ENCODE measurements at places on chromosomes 11 and 22. TPM values are rescaled to one million over a fixed set of nuclear protein-coding genes. Genes with fewer than 3 reads are reported as not detected.

Gene SCUBE2
- 0.72 TPM for total RNA-seq

Gene WNT7B
- total RNA-seq, result under 0.01 TPM

- no peaks in the 10 kb centered on the region for H3K4me1 ChIP-seq
- H3K4me3 ChIP-seq, result no peak overlapping the region
- H3K27me3 ChIP-seq, result no peaks in the 10 kb centered on the region
- H3K27ac ChIP-seq, result no peak overlapping the region
Measured at GRCh38 chr11:134901955-134902918, 490.2 kb upstream of the B3GAT1 start.

GRCh38 chr22:19149047-19149883, 827 bp downstream of the GSC2 start:
- H3K4me1 ChIP-seq, result no peaks in the 10 kb centered on the region
- H3K4me3 ChIP-seq, result no peak overlapping the region
- H3K27ac ChIP-seq, result no peak overlapping the region
- no peak for DNase-seq
- peaks cover 54% of the 10 kb centered on the region for H3K27me3 ChIP-seq

- H3K27ac ChIP-seq, result no peak overlapping the region
- H3K27me3 ChIP-seq, result no peaks in the 10 kb centered on the region
- H3K4me1 ChIP-seq, result no peaks in the 10 kb centered on the region
Measured at GRCh38 chr11:127931803-127932202, 655.6 kb downstream of the ETS1 start.

GRCh38 chr11:16737818-16738192, 642 bp upstream of the C11orf58 start:
- peak overlapping the region; percentile 89 for H3K4me3 ChIP-seq
- peak overlapping the region; percentile 94 for H3K27ac ChIP-seq
- 0 out of 2 replicates have a peak, but pooled peaks cover 2% of the 10 kb centered on the region for H3K4me1 ChIP-seq
- peaks cover 7% of the 10 kb centered on the region for H3K36me3 ChIP-seq
- DNase-seq, result peak; percentile 4
- H3K27me3 ChIP-seq, result no peaks in the 10 kb centered on the region

DNA sequence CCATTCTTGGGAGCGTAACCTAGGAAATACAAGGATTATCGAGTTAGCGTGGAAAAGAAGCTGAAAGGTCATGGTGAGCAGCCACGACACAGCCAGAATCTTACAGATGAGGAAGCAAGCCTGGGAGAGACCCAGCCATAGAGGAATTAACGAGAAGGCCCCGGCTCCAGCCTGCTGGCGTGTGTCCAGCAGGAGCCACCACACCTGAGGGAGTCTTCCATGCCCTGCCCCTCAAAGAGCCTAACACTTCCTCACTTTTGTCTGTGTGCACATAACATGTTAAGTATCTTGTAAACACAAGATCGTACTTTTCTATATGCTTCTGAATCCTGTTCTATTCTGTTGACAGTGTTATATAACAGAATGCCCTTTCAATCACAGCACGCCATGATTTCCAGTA, 18.1 kb downstream of the CECR2 start:
- no peak for DNase-seq
- no peaks in the 10 kb centered on the region for H3K4me1 ChIP-seq
- no peaks in the 10 kb centered on the region for H3K36me3 ChIP-seq
- no peak overlapping the region for H3K4me3 ChIP-seq
- no peaks in the 10 kb centered on the region for H3K27me3 ChIP-seq

GRCh38 chr22:31957970-31958594, 13.7 kb downstream of the YWHAH start:
- no peaks in the 10 kb centered on the region for H3K4me1 ChIP-seq
- DNase-seq, result no peak
- peaks cover 18% of the 10 kb centered on the region for H3K36me3 ChIP-seq
- no peaks in the 10 kb centered on the region for H3K27me3 ChIP-seq

DNA sequence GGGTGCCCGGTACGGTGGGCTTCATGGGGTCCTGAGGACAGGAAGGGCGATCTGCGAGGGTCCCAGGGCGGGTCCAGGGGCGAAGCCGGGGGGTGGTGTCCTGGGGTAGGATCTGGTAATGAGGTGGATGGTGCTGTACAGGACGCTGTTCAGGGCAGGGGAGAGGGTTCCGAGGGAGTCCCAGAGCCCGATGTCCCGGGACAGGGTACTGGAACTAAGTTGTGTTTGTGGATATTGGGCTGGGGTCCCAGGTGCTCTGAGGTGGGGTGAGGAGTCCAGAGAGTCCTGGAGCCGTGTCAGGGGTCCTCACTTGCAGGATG, 426 bp downstream of the LZTR1 start:
- peaks cover 17% of the 10 kb centered on the region for H3K36me3 ChIP-seq
- peaks cover 11% of the 10 kb centered on the region for H3K4me1 ChIP-seq
- no peaks in the 10 kb centered on the region for H3K27me3 ChIP-seq
- no peak for DNase-seq
- peak overlapping the region; percentile 87 for H3K4me3 ChIP-seq

DNA sequence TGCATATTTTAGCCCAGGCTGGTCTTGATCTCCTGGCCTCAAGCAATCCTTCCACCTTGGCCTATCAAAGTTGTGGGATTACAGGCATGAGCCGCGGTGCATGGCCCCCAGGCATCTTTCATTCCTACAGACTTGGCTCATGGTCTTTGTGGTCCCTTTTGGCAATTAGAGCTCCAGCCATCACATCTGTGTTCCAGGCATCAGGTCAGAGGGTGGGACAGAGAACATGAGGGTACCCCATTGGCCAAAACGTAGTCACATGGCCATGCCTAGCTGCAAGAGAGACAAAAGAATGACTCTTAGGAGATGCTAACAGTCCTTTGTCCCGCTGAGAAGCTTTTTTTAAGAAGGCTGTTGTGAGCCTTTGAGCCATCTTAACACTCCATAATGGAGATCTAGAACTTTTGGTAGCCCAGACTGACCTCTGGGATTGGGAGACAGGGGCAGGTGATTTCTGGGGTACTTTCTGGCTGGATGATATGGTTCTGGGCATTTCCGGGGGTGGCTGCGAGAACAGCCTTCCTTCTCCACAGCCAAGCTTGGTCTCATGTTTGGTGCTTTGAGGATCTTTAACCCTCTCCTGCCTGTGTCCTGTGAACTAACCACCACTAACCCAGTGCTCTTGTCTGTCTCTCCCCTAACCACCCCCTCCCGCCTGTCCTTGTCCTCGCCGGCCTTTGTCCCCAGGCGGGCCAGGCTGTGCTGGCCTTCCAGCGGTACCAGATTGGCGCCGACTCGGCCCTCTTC, 18.4 kb upstream of the TAB1 start:
- no peaks in the 10 kb centered on the region for H3K27me3 ChIP-seq
- H3K36me3 ChIP-seq, result peaks cover 13% of the 10 kb centered on the region
- H3K4me1 ChIP-seq, result peaks cover 9% of the 10 kb centered on the region
- no peak overlapping the region for H3K27ac ChIP-seq
- no peak overlapping the region for H3K4me3 ChIP-seq

GRCh38 chr11:27842290-27842689, 142.0 kb upstream of the BDNF start:
- H3K4me3 ChIP-seq, result no peak overlapping the region
- no peak overlapping the region for H3K27ac ChIP-seq
- no peaks in the 10 kb centered on the region for H3K27me3 ChIP-seq
- peaks cover 7% of the 10 kb centered on the region for H3K4me1 ChIP-seq
- H3K36me3 ChIP-seq, result no peaks in the 10 kb centered on the region

DNA sequence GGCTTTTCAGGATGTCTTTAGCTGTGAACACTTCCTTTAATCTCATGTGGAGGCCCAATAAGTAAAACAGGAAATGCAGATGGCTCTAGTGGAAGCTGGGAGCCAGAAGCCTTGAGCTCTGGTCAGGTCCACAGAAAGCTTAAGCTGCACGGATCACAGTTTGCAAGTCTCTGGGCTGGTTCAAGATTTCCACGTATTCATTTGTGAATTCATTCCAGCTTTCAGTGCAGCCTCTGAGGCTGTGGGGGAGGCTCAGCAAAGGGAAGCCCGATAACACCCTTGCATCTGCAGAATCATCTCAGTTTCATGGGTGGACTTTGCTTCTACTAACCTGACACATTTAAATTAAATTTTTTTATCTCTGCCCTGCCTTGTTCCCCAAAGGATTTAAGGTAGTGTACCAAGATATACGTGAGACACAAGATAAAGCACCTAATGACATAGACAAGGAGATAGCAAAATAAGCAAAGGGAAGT, 65.6 kb downstream of the ISX start:
- H3K4me3 ChIP-seq, result no peak overlapping the region
- no peaks in the 10 kb centered on the region for H3K27me3 ChIP-seq
- H3K36me3 ChIP-seq, result no peaks in the 10 kb centered on the region
- no peak overlapping the region for H3K27ac ChIP-seq
- DNase-seq, result no peak

GRCh38 chr11:73170140-73170539, 28.0 kb upstream of the FCHSD2 start:
- no peak overlapping the region for H3K4me3 ChIP-seq
- H3K36me3 ChIP-seq, result no peaks in the 10 kb centered on the region
- no peak for DNase-seq
- H3K27me3 ChIP-seq, result no peaks in the 10 kb centered on the region
- no peak overlapping the region for H3K27ac ChIP-seq

- H3K36me3 ChIP-seq, result no peaks in the 10 kb centered on the region
- H3K27me3 ChIP-seq, result no peaks in the 10 kb centered on the region
- DNase-seq, result no peak
- H3K27ac ChIP-seq, result no peak overlapping the region
- no peaks in the 10 kb centered on the region for H3K4me1 ChIP-seq
Measured at GRCh38 chr11:104841973-104842525, 56.2 kb downstream of the CASP12 start.

DNA sequence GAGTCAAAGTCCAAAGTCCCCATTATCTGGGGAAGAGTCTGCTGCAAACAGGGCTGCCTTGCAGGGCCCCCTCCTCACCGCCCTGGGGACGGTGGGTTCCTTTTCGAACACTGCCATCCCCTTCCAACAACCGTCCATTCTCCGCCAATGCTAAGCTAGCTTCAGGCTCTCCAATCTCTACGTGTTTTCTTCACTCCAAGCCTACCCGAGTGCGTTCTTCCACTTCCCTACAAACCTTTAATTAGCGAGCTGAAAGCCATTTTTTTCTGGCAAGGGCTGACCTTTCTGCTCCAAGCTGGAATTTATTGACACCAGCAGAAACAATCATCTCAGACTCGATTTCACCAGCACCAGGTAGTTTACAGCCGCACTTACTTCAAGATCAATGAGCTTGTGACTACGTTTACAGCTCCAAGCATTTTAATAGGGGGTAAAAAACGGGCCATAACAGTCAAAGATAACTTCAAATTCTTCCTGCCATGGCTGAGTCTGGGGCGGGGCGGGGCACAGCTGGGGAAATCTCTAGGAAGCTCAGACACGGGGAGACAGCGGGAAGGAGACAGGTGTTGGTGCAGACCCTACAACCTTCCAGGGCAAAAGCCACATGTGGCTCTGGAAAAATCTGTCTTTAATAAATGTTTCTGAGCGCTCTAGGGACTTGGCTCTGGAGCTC, 82.2 kb downstream of the PHF21B start:
- no peaks in the 10 kb centered on the region for H3K36me3 ChIP-seq
- DNase-seq, result no peak
- no peak overlapping the region for H3K4me3 ChIP-seq
- H3K27ac ChIP-seq, result no peak overlapping the region

- no peaks in the 10 kb centered on the region for H3K27me3 ChIP-seq
- no peaks in the 10 kb centered on the region for H3K4me1 ChIP-seq
- H3K36me3 ChIP-seq, result no peaks in the 10 kb centered on the region
- H3K4me3 ChIP-seq, result no peak overlapping the region
- H3K27ac ChIP-seq, result no peak overlapping the region
Measured at GRCh38 chr22:17243524-17243923, 24.3 kb upstream of the ADA2 start.

DNA sequence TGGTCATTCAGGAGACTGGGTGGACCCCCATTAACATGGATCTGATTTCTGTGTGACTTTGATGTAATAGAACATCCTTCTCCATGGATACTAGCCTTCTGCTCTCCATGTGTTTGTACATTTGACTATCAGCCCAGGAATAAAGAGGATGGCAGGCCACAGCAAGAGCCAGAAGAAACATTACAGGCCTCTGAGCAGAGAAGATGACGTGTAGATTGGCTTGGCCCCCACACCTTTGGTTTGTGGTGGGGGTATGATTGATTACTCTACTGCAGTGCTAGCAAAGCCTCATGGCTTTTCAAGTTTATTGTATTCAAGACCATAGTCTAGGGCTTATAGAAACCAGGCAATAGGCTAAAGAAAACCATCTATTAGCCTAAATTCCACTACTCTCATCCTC, 77.0 kb downstream of the GRAMD1B start:
- H3K4me3 ChIP-seq, result no peak overlapping the region
- no peaks in the 10 kb centered on the region for H3K36me3 ChIP-seq
- H3K4me1 ChIP-seq, result peaks cover 6% of the 10 kb centered on the region
- no peak overlapping the region for H3K27ac ChIP-seq

- H3K36me3 ChIP-seq, result peaks cover 4% of the 10 kb centered on the region
- peak overlapping the region; percentile 83 for H3K4me3 ChIP-seq
- no peak overlapping the region for H3K27ac ChIP-seq
Measured at GRCh38 chr22:41834005-41834944, 1.4 kb downstream of the SREBF2 start.

DNA sequence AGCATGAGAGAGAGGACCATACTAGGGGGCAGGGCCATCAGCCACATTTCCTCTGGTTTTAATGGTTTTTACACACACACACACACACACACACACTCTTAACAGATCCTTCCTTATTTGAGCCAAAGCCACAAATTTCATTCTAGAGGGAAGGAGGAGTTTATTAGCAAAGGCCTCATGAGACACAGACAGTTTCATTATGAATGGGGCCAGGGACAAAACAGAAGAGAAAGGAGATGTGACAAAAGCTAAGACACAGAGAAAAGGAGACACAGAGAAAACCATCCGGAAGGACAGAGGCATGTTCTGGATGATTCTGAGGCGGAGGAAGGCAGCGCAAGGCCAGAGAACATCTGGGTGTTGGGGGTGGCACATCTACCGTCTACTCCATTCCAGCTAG, 32.2 kb upstream of the ARFGAP3 start:
- no peaks in the 10 kb centered on the region for H3K27me3 ChIP-seq
- no peak overlapping the region for H3K27ac ChIP-seq
- no peak for DNase-seq
- H3K36me3 ChIP-seq, result peaks cover 45% of the 10 kb centered on the region
- H3K4me1 ChIP-seq, result no peaks in the 10 kb centered on the region

DNA sequence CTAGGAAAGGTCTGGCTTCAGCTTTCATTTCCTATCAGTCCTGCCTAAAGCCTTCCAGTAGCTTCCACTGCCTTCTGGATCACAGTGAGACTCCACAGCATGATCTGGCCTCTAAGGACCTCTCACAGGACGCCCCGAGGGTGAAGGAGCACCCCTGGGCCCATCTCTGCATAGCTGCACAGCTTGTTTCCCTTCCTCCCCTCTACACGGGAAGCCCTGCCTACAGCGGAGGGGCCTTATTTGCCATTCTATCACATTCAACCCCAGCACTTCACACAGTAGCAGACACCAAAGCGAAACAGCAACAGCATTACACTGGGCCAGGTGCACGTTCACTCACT, 162.3 kb upstream of the GRK3 start:
- H3K27me3 ChIP-seq, result no peaks in the 10 kb centered on the region
- no peaks in the 10 kb centered on the region for H3K36me3 ChIP-seq

GRCh38 chr22:41891407-41891806, 23.5 kb downstream of the SHISA8 start:
- peaks cover 1% of the 10 kb centered on the region for H3K4me1 ChIP-seq
- peaks cover 19% of the 10 kb centered on the region for H3K36me3 ChIP-seq
- no peaks in the 10 kb centered on the region for H3K27me3 ChIP-seq
- DNase-seq, result no peak
- H3K27ac ChIP-seq, result no peak overlapping the region
- no peak overlapping the region for H3K4me3 ChIP-seq

- no peak for DNase-seq
- H3K27me3 ChIP-seq, result peaks cover 6% of the 10 kb centered on the region
- H3K4me1 ChIP-seq, result no peaks in the 10 kb centered on the region
- no peak overlapping the region for H3K27ac ChIP-seq
Measured at GRCh38 chr11:93922830-93923229, 72.4 kb upstream of the VSTM5 start.

- no peak overlapping the region for H3K27ac ChIP-seq
- H3K4me1 ChIP-seq, result no peaks in the 10 kb centered on the region
- no peaks in the 10 kb centered on the region for H3K36me3 ChIP-seq
- H3K27me3 ChIP-seq, result no peaks in the 10 kb centered on the region
Measured at GRCh38 chr11:24122291-24122690, 374.6 kb upstream of the LUZP2 start.
